ENCODE measurements at places on chromosomes 6 and 20. TPM values are rescaled to one million over a fixed set of nuclear protein-coding genes. Genes with fewer than 3 reads are reported as not detected.

Gene PEX3
- total RNA-seq: 29.3 TPM

Gene UBD
- 2.6 TPM for total RNA-seq

Gene PNISR
- total RNA-seq: 91.6 TPM

Gene TM9SF4
- total RNA-seq: 39.2 TPM

Gene MMP24
- not detected for total RNA-seq

Data from activated naive CD8-positive, alpha-beta T cell treated with anti-CD3 and anti-CD28 coated beads for 36 hours (primary cell).